Upper lobe of left lung (tissue), 6 donors: ENCODE measurements at places on chromosomes 12 and 14. TPM values are rescaled to one million over a fixed set of nuclear protein-coding genes. Genes with fewer than 3 reads are reported as not detected.

COL2A1 gene
- not detected for total RNA-seq

DNA sequence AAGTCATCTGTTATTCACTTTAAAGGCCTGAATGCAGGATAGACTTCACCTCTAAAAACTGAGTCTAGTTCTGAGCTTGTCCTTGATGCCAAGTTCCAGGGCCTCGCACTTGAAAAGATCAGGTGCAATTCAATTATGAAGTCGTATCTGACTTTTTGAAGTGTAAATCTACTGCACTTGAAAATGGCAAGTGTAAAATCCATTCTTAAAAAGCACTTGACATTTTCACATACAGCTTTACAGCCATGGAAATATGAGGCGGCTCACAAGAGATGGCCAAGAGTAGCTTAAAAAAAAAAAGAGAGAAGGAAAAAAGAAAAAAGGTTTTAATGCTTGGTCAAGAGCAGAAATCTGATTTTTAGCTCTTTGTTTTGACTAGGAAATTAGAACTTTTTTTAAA, 172.5 kb downstream of the GXYLT1 start:
- DNase-seq, result no peak

GRCh38 chr12:8589679-8590078, 23.0 kb downstream of the AICDA start:
- no peak for DNase-seq

GRCh38 chr14:95645389-95645996, 40.7 kb upstream of the TCL1B start:
- DNase-seq, result no peak

ZFHX2 gene
- 2.2 TPM for total RNA-seq

DNA sequence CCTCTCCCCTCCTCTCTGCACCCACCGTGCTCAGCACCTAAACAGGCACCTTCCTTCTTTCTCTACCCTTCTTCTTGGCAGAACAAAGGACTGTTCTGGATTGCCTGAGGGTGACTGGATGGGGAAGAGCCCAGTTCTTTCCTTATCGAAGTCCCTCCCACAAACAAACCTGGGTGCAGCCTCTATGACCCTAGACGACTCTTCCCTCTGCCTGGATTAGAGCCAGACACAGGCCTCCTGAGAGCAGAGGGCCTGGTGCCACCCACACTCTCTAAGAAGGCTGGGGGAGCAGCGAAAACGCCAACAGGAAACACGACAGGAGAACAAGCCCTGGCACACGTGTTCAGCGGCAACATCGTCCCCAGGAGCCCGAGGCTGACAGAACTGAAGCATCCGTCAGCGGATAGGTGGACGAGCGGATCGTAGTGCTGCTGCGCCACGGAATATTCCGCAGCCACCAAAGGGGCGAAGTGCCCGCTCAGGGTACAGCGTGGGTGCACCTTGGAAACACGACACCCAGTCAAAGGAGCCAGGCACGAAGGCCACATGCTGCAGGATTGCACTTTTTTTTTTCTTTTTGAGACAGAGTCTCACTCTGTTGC, 38.0 kb downstream of the RIMBP2 start:
- DNase-seq, result no peak
